ENCODE measurements at places on chromosomes 13 and 19. TPM values are rescaled to one million over a fixed set of nuclear protein-coding genes. Genes with fewer than 3 reads are reported as not detected.
A peak's percentile ranks its signal among the peaks of the same experiment; 100 is the strongest.

SBK2 gene
- not detected for total RNA-seq

ICAM3 gene
- total RNA-seq, result 5.5 TPM

KIRREL2 gene
- not detected for total RNA-seq

SIGLEC10 gene
- total RNA-seq, result 1.4 TPM

WDR88 gene
- total RNA-seq, result not detected

TBXA2R gene
- total RNA-seq, result 1.2 TPM

FREM2 gene
- total RNA-seq, result 37.9 TPM

RYR1 gene
- 0.56 TPM for total RNA-seq

DEDD2 gene
- total RNA-seq, result 55.8 TPM

GRCh38 chr13:113119822-113120189 is 2.8 kb upstream of the F10 start:
- no peak overlapping the region for H3K27ac ChIP-seq
- H3K4me3 ChIP-seq, result no peak overlapping the region
- no peak for DNase-seq

DNA sequence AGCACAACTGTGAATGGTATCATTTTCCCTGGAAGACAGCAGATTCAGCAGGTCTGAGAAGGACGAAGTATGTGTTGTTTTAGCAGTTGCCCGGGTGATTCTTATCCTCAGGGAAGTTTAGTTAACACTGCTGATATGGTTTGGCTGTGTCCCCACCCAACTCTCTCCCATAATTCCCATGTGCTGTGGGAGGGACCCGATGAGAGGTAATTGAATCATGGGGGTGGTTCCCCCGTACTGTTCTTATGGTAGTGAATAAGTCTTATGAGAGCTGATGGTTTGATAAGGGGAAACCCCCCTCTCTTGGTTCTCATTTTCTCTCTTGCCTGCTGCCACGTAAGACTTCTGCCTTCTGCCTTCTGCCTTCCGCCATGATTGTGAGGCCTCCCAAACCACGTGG is 81.0 kb upstream of the UBAC2 start:
- H3K4me3 ChIP-seq, result no peak overlapping the region
- H3K27ac ChIP-seq, result no peak overlapping the region
- no peaks in the 10 kb centered on the region for H3K36me3 ChIP-seq
- H3K4me1 ChIP-seq, result no peaks in the 10 kb centered on the region
- DNase-seq, result no peak

- H3K4me3 ChIP-seq, result no peak overlapping the region
- H3K27me3 ChIP-seq, result no peaks in the 10 kb centered on the region
- no peaks in the 10 kb centered on the region for H3K36me3 ChIP-seq
- no peaks in the 10 kb centered on the region for H3K4me1 ChIP-seq
- no peak for DNase-seq
Observed at GRCh38 chr13:22765547-22765946, 415.2 kb upstream of the SGCG start.

- H3K27me3 ChIP-seq, result no peaks in the 10 kb centered on the region
- no peaks in the 10 kb centered on the region for H3K4me1 ChIP-seq
- H3K4me3 ChIP-seq, result no peak overlapping the region
- H3K36me3 ChIP-seq, result no peaks in the 10 kb centered on the region
- peak; percentile 48 for DNase-seq
- H3K27ac ChIP-seq, result peak overlapping the region; percentile 33
Observed at GRCh38 chr13:45295536-45295935, 45.4 kb downstream of the TPT1 start.

DNA sequence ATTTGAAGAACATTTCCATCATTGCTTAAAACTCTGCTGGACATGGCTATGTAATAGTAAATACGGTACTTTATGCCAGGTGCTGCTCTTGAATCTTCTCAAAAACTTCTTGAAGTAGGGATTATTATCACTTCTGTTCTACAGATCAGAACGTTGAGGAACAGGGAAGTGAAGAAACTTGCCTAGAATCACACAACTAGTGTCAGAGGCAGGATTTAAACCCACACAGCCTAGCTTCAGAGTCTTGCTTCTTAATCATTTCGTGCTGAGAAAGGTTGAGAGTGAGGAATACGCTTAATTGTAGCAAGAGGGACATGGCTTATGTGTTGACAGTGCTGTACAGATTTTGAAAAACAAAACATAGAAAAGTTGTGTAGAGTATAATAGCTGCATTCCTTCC is 13.5 kb downstream of the TM9SF2 start:
- peaks cover 6% of the 10 kb centered on the region for H3K36me3 ChIP-seq
- H3K4me1 ChIP-seq, result peaks cover 25% of the 10 kb centered on the region
- H3K27me3 ChIP-seq, result no peaks in the 10 kb centered on the region
- no peak overlapping the region for H3K4me3 ChIP-seq
- no peak overlapping the region for H3K27ac ChIP-seq

DNA sequence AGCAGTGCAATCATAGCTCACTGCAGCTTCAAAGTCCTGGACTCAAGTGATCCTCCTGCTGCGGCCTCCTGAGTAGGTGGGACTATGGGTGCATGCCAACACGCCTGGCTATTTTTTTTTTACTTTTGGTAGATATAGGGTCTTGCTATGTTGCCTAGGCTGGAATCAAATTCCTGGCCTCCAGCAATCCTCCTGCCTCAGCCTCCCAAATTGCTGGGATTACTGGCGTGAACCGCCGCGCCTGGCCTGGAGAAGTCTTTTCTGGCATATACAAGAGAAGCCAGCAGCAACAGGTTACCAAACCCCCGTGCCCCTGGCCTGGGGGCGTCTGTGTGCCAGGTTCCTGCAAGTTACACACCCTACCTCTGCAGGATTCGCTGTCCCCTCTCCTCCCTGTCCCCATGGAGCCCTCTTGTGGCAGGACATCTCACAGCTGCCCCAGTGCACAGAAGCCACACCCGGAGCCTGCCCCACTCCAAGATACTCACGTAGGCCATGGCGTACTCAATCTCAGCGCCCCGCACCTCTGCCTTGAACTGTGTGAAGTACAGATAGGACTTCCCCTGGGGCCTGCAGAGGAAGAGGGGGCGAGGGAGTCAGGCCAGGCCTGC is 9.9 kb downstream of the MYDGF start:
- peaks cover 55% of the 10 kb centered on the region for H3K36me3 ChIP-seq
- no peak overlapping the region for H3K27ac ChIP-seq
- H3K27me3 ChIP-seq, result no peaks in the 10 kb centered on the region
- DNase-seq, result no peak
- no peaks in the 10 kb centered on the region for H3K4me1 ChIP-seq

GRCh38 chr13:38265132-38265497 is 84.5 kb upstream of the UFM1 start:
- no peaks in the 10 kb centered on the region for H3K36me3 ChIP-seq
- H3K4me1 ChIP-seq, result no peaks in the 10 kb centered on the region
- H3K27ac ChIP-seq, result no peak overlapping the region
- peak; percentile 46 for DNase-seq

- no peak overlapping the region for H3K27ac ChIP-seq
- no peak for DNase-seq
- no peaks in the 10 kb centered on the region for H3K27me3 ChIP-seq
- H3K4me3 ChIP-seq, result no peak overlapping the region
Observed at GRCh38 chr13:85406269-85406975, 392.8 kb downstream of the SLITRK6 start.

DNA sequence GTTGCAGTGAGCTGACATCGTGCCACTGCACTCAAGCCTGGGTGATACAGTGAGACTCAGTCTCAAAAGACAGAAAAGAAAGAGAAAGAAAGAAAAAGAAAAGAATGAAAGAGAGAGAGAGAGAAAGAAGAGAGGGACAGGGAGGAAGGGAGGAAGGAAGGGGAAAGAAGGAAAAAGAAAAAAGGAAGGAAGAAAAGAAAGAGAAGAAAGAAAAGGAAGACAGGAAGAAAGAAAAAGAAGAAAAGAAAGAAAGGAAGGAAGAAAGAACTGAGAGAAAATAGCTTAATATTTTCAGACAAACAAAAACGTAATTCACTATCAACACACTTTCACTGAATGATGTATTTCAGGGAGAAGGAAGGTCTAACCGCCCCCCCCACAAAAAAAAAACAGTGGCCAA is 39.3 kb downstream of the ESD start:
- no peak for DNase-seq
- H3K27ac ChIP-seq, result no peak overlapping the region
- H3K36me3 ChIP-seq, result no peaks in the 10 kb centered on the region
- H3K4me3 ChIP-seq, result no peak overlapping the region

- peak overlapping the region; percentile 82 for H3K4me3 ChIP-seq
- peak overlapping the region; percentile 83 for H3K27ac ChIP-seq
- DNase-seq, result no peak
- H3K36me3 ChIP-seq, result peaks cover 5% of the 10 kb centered on the region
- peaks cover 29% of the 10 kb centered on the region for H3K4me1 ChIP-seq
Observed at GRCh38 chr19:55648585-55649267, 714 bp downstream of the CCDC106 start.

GRCh38 chr19:8585894-8586750 is 8.9 kb upstream of the MYO1F start:
- no peak overlapping the region for H3K4me3 ChIP-seq
- H3K36me3 ChIP-seq, result no peaks in the 10 kb centered on the region
- DNase-seq, result peak; percentile 45
- H3K27me3 ChIP-seq, result no peaks in the 10 kb centered on the region

DNA sequence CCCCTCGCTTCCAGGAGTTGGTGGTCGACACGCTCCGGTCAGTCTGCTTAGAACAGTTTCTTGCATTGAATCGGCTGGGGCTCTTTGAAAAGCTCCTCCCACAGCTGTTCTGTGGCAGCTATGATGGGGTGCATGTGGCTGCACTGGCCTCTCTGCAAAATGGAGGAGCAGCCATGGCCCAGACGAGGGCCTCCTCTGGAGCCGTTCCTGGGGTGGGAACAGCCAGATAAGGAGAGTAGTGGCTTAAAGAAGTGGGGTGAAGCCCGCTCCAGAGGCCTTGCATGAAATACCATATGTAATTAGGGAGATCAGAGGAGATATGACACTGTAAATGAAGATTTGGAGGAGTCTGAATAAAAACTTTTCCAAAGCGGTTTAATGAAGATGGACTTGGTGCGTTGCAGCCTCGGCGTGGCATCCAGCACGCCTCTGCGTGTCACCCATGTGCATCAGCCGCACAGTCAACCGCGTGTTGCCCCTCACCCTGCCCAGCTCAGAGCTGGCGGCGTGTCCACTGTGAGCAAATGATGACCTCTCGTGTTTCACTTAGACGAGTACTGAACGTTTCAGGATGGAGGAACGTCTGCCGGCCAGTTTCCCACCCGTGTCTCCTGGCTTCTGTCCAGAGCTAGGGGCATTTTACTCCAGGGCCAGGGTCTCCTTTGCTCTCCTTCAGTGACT is 199.2 kb downstream of the TEX29 start:
- DNase-seq, result no peak
- H3K4me1 ChIP-seq, result no peaks in the 10 kb centered on the region
- H3K27ac ChIP-seq, result no peak overlapping the region
- no peaks in the 10 kb centered on the region for H3K36me3 ChIP-seq
- no peak overlapping the region for H3K4me3 ChIP-seq
- no peaks in the 10 kb centered on the region for H3K27me3 ChIP-seq

- H3K4me3 ChIP-seq, result no peak overlapping the region
- H3K36me3 ChIP-seq, result no peaks in the 10 kb centered on the region
- H3K4me1 ChIP-seq, result no peaks in the 10 kb centered on the region
- no peak for DNase-seq
Observed at GRCh38 chr13:67258482-67258881, 28.3 kb upstream of the PCDH9 start.

- peaks cover 26% of the 10 kb centered on the region for H3K4me1 ChIP-seq
- H3K27me3 ChIP-seq, result no peaks in the 10 kb centered on the region
- H3K4me3 ChIP-seq, result no peak overlapping the region
- peak overlapping the region; percentile 65 for H3K27ac ChIP-seq
- DNase-seq, result peak; percentile 29
Observed at GRCh38 chr19:17348700-17349099, 11.3 kb downstream of the GTPBP3 start.

DNA sequence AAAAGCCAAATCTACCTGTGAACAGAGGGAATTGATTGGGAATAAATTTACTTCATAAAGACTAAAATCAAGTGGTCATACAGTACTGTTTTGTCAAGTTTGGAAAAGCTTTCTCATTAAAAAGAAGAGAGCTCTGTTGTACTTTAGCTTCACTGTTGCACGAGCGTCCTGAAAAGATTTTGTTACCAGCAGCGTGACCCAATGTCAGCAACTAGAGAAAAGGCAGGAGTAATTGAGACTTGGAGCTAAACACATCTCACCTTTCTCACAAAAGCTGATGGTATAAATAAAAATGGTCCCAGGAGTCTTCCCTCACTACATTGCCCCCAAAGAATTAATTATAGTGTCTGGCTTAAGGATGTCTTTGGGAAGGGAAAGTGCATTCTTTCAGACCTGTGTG is 613.7 kb downstream of the OLFM4 start:
- no peak overlapping the region for H3K4me3 ChIP-seq
- no peaks in the 10 kb centered on the region for H3K27me3 ChIP-seq
- no peaks in the 10 kb centered on the region for H3K36me3 ChIP-seq
- no peak for DNase-seq
- H3K27ac ChIP-seq, result no peak overlapping the region

- DNase-seq, result no peak
Observed at GRCh38 chr19:2013683-2013961, 1.9 kb downstream of the BTBD2 start.

- H3K36me3 ChIP-seq, result no peaks in the 10 kb centered on the region
- DNase-seq, result no peak
- H3K4me1 ChIP-seq, result no peaks in the 10 kb centered on the region
- H3K27me3 ChIP-seq, result no peaks in the 10 kb centered on the region
- H3K27ac ChIP-seq, result no peak overlapping the region
Observed at GRCh38 chr13:111480976-111481375, 160.5 kb downstream of the TEX29 start.

DNA sequence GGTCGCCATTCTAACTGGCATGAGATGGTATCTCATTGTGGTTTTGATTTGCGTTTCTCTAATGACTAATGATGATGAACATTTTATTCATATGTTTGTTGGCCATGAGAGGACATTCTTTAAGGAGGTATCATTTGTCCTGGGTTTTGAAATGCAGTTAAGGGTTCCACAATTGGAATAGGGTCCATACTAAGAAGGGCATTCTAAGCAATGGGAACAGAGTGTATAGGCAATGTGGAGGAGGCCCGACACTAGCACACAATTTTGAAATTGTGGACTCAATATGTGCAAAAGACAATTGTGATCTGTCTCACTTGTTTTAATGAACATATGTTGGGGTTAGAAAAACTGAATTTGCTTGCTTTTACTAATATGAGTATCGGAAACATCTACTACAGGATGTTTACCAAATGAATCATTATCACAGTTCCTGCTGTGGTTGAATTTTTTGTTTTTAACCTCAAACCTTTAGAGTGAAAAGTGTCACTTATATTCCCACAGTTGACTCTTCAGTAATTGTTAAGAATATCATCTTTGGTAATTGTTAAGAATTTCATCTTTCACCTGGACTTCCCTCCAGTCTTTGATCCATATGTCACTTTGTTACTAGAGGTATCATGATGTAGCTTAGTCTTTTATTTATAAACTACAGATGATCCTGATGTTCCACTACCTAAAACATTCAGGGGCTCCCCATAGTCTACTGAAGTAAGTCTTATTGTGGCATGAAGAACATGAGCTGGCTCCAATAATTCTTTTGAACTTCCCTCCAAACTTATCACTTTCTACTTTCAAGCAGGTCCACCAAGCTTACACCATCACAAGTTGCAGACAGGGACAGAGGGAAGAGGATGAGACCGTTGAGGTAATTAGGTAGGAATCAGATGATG is 109.7 kb upstream of the KLF12 start:
- H3K4me1 ChIP-seq, result peaks cover 5% of the 10 kb centered on the region
- H3K4me3 ChIP-seq, result no peak overlapping the region
- H3K27me3 ChIP-seq, result no peaks in the 10 kb centered on the region
- H3K36me3 ChIP-seq, result no peaks in the 10 kb centered on the region
